ENCODE measurements at places on chromosomes 3 and 15.

GRCh38 chr3:155302891-155303290 lies 9.4 kb upstream of the STRIT1 start:
- no peak for DNase-seq

GRCh38 chr3:24608701-24609390 lies 114.2 kb upstream of the THRB start:
- DNase-seq, result no peak

DNA sequence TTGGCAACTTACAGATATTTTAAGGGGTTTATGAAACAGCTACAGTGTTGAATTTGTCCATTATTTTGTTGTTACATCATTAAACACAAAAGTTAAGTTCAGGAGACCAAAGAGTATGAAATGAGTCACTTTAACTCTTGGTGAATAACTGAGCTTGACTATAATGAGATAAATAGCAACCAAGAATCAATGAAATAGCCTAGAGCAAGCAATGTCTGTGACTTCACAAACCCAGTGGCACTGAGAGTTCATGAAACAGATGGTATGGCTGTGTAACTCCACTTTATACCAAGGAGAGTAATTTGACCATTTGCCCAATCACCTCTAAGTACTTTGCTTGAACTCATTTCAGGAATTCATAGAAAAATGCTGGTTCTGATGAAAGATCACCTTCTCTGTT lies 169.6 kb upstream of the GADL1 start:
- no peak for DNase-seq

GRCh38 chr3:134075846-134076245 lies 46.1 kb upstream of the SLCO2A1 start:
- no peak for DNase-seq

GRCh38 chr3:111415018-111415417 lies 127.0 kb upstream of the CD96 start:
- DNase-seq, result no peak

DNA sequence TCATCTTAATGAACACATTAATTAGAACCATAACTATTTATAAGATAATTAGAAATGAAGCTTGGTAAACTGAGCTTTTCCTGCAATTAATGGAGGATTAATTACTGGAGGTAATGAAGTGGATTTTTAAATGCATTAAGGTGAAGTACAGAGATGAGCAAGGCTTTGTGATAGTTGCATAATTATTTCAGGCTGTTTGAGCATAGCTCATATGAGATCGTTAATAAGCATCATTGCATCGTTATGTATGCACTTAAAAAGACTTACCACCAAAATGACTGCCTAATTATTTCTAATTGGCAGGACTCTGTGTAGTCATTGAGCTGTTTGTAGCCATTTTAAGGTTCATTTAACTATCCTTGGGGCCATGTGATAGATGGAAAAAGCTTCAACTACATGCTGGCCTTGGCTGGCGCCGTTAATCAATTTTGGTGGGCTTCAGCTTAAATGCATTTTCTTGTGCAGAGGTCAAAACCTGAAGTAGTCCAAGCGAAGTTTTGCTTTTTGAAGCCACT lies 55.3 kb downstream of the RSRC1 start:
- no peak for DNase-seq

- no peak for DNase-seq
These were observed 273.0 kb downstream of the EPHB1 start for GRCh38 chr3:135068011-135068410.

DNA sequence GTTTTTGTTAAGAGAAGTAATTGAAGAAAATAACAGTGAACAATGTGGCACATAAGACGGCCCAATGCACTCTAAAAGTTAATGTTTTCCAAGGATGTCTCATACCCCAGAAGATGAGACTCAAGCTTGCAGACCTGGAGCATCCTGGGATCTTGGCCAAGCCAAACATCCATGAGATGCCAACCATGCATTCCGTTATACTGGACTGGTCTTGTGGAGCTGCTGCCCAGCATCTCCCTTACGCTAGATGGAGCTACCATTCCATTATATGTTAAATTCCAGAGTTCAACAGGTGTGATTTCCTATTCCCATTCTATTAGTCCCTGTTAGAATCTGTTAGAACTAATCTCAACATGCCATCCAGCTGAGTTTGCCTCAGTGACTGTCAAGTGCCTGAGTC lies 181.8 kb downstream of the PDCD6IP start:
- DNase-seq, result no peak

GRCh38 chr3:177676148-177676547 lies 478.9 kb upstream of the TBL1XR1 start:
- DNase-seq, result no peak

DNA sequence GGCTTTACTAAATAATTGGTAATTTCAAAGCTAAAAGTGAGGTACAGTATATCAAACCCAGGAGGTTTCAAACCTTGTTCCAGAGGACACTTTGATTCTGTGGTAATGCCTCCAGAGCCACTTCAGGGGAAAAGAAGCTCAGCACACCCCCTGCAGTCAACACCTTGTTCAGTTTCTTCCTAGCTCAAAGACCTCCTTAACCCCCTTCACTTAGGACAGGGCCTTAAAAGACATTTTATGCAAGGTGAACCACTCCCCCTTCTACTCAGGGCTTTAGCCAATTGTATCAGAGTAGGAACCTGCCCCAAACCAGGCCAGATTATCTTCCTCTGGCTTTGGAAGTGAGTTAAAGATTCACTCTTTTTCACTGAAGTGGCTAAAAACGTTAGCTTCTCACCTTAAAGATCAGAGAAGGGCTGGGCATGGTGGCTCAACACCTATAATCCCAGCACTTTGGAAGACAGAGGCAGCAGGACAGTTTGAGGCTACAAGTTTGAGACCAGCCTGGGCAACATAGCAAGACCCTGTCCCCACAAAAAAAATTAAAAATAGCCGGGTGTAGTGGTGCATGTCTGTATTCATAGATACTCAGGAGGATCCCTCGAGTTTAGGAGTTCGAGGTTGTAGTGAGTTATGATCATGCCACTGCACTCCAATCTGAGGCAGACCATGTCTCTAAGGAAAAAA lies 3.4 kb downstream of the DENND6A start:
- no peak for DNase-seq

GRCh38 chr15:24761704-24762302 lies 86.2 kb downstream of the NPAP1 start:
- DNase-seq, result no peak

GRCh38 chr3:146823622-146824021 lies 218.5 kb upstream of the PLSCR5 start:
- no peak for DNase-seq

GRCh38 chr3:130783629-130784028 lies 37.0 kb upstream of the PIK3R4 start:
- no peak for DNase-seq
